ENCODE measurements at places on chromosomes 7 and 10.

DNA sequence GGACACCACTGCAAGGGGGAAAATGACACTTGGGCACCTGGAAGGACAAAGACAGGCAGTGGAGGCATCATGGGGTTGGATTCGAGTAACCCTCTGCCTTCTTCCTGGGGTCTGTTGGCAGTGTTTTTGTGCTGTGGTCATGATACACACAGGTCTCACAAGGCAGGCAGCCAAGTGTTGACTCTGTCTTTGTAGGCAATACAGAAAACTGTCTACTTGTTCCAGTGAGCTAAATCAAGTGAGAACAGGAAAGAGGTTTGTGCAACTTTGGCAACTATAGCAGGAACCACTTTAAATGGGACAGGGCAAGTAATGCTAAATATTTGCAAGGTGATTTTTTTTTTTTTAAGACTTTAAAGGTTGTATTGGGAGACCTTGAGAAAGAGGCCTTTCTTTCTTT, 578.6 kb upstream of the GALNT17 start:
- no peak for DNase-seq

DNA sequence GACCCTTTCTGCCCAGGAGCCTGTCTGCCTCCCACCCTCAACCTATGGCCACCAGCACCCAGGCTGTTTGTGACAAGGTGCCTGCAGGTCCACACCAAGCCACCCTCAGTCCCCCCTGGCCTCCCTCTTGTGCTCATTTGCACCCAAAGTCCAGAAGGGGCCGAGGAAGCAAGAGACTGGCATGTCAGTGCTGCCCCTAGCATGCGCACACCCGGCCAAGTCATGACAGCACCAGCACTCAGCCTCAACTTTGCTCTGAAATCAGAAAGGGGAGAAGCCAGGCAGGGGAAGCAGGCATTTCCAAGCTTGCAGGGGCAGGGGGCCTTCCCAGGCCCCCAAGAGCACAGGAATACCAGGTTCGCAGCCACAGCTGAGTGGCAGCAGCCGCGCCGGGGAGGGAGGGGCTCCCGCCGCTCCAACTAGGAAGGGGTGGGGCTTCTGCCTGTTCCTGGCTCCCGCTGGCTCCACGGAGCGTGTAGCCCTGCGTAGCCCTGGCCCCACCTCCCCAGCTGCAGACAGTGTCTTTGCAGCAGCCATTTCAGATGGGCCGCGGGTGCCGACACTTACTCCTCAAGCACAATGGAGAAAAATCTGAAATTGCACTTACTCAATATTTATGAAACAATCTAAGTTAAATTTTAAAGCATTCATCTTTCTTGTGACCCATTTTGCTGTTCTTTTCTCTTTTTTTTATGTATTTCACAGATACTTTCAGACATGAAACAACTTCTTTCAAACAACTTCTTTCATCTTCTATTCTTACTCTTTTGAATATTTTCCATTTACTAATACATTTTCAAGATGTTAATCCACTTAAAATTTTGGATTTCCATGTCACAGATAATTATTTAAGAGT, 54.9 kb upstream of the ABCB5 start:
- DNase-seq, result no peak

GRCh38 chr7:140646931-140647647, 6.5 kb upstream of the DENND2A start:
- peak; percentile 62 for DNase-seq

DNA sequence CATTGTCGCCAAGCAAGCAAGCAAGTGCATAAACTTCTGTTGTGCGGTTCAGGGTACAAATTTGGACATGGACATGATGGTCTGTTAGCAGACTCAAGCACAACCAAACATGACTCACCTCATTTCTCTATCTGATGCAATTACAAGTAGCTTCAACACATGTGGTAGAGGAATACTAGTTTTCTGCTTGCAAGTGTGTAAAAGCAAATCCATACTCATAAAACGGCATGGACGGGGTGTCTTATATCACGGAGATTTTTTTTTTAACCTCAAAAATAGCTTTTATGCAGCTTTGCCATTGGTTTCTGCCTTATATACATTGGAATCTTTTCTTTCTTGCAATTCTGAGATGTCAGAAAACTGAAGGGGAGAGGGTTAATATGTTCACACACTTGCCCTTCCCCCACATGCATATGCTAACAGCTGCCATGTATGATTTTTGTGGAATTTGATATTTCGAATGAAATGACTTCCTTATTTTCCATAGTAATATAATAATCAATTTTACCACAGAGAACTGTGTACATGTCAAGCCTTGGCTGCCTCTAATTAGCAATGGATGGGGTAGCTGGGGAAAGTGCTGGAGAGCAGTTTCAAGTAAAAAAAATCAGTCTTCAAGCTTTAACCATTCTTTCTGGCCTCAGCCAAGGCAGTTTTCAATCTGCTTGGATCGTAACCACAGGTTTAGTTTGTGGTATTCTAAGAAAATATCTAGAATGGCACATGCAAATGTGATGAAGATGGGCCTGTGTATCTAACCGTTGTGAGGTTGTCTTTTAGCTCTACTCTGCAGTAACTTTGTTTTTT, 106.0 kb upstream of the PDCD4 start:
- DNase-seq, result no peak

GRCh38 chr7:6402041-6402440, 45.7 kb downstream of the DAGLB start:
- DNase-seq, result no peak

- peak; percentile 82 for DNase-seq
Observed at GRCh38 chr7:24819916-24820689, 62.8 kb upstream of the GSDME start.
